A549 treated with CpdA at 1 μM for 4 hours (cell line): ENCODE measurements at places on chromosomes 7 and 10. TPM values are rescaled to one million over a fixed set of nuclear protein-coding genes. Genes with fewer than 3 reads are reported as not detected.

The MYOF gene
- total RNA-seq = 193 to 274 TPM (median 219 TPM) in 5 replicates

The PRSS37 gene
- total RNA-seq = not detected in 5 replicates

The PTF1A gene
- total RNA-seq = not detected in 5 replicates

The ANKRD2 gene
- 2.5 to 4.8 TPM (median 4.0 TPM) in 5 replicates for total RNA-seq

The NODAL gene
- total RNA-seq = not detected in 5 replicates

The GPER1 gene
- 0.69 to 1.0 TPM (median 0.89 TPM) in 5 replicates for total RNA-seq

The DYNC1I1 gene
- 0.06 to 0.27 TPM (median 0.18 TPM) in 4 of 5 replicates, not detected in the other for total RNA-seq

The LIPM gene
- total RNA-seq = not detected in 5 replicates

The SLC13A4 gene
- not detected in 5 replicates for total RNA-seq

The GJD4 gene
- total RNA-seq = 0.09 TPM in 1 of 5 replicates, not detected in the others

The ECHDC3 gene
- total RNA-seq = 7.3 to 10.9 TPM (median 8.5 TPM) in 5 replicates

The TDRD1 gene
- total RNA-seq = not detected in 5 replicates

The CYP2C9 gene
- total RNA-seq = 0.07 to 0.11 TPM in 2 of 5 replicates, not detected in the others

The GRM3 gene
- not detected in 5 replicates for total RNA-seq

The USP54 gene
- 8.7 to 12.2 TPM (median 12.1 TPM) in 5 replicates for total RNA-seq

The TMEM229A gene
- not detected in 5 replicates for total RNA-seq

The ANKIB1 gene
- 16.6 to 22.7 TPM (median 20.3 TPM) in 5 replicates for total RNA-seq

The CFAP70 gene
- total RNA-seq = 0.14 to 0.28 TPM (median 0.21 TPM) in 5 replicates

The AGBL3 gene
- 0.73 to 1.4 TPM (median 1.1 TPM) in 5 replicates for total RNA-seq

The SAMD9L gene
- 0.47 to 1.0 TPM (median 0.75 TPM) in 5 replicates for total RNA-seq

The EXOC4 gene
- total RNA-seq = 18.0 to 21.8 TPM (median 20.7 TPM) in 5 replicates

The PAX2 gene
- total RNA-seq = 0.15 to 0.32 TPM (median 0.23 TPM) in 5 replicates

The ST8SIA6 gene
- 0.07 to 0.13 TPM in 2 of 5 replicates, not detected in the others for total RNA-seq

The CALY gene
- total RNA-seq = 0.62 to 0.91 TPM (median 0.76 TPM) in 4 of 5 replicates, not detected in the other

The KEL gene
- 1.1 TPM in 1 of 5 replicates, not detected in the others for total RNA-seq

The SPDYE11 gene
- total RNA-seq = not detected in 5 replicates

The FAM237B gene
- total RNA-seq = not detected in 5 replicates

The ZC3HAV1L gene
- 3.3 to 8.2 TPM (median 6.0 TPM) in 5 replicates for total RNA-seq

The NXPH1 gene
- not detected in 5 replicates for total RNA-seq

The TMEM270 gene
- total RNA-seq = 0.17 to 0.23 TPM (median 0.20 TPM) in 3 of 5 replicates, not detected in the others

The RAB19 gene
- total RNA-seq = not detected in 5 replicates

The TCAF1 gene
- 14.3 to 22.7 TPM (median 20.0 TPM) in 5 replicates for total RNA-seq

The UNCX gene
- 0.05 to 0.08 TPM (median 0.06 TPM) in 3 of 5 replicates, not detected in the others for total RNA-seq
